NCI-H510A (cell line): ENCODE measurements at places on chromosomes 12 and 14.

DNA sequence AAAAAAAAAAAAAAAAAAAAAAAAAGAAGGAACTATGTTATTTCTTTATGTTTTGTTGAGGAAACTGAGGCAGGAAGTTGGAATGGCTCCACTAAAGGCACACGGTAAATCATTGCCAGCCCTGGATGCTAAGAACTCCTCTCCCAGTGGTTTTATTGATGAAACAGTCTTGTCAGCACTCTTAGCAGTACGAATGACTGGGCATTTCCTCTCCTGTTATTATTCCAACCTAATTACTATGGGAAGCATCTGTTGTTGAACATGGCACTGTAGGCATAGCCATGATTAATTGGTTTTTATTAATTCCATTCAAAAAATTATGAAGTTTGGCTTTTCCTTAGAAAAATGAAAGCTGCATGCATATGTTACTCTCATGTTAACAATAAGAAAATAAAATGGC lies 1387.1 kb upstream of the TMEM132C start:
- DNase-seq = no peak

DNA sequence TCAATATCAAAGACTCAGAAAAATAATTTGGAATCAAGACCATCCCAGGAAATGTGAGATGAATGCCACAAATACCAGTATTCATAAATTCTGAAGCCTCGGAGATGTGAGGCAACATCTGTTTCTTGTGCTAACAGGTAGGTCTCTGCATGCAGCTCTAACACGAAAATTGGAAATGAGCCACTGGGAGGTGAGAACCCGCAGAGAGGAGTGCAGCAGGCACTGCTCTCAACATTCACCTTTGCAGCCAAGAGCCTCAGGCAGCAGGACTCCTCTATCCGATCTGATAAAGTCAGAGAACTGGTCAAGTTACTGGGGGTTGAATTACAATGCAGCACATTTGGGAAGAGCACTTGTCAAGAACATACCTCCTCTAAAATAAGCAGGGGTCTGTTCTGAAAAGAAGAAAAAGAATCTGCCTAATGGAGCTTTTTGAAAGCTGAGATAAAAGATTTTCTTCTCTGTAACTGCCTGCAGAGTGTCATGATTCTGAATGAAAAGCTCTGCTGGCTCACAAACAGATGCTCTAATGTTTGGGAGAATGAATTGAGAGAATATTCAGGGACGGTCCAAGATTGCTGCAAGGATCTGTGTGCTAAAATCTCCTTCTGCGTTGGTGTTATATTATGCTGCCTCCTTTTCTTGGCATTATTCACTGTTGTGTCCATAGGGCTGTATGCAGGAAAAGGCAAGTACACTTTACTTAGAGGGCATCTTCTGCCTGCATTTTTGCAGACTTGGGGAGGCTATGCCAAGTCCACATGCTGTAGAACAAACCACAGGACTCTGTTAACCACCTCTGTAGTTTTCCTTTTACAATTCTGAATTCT lies 209.6 kb upstream of the KRR1 start:
- no peak for DNase-seq

DNA sequence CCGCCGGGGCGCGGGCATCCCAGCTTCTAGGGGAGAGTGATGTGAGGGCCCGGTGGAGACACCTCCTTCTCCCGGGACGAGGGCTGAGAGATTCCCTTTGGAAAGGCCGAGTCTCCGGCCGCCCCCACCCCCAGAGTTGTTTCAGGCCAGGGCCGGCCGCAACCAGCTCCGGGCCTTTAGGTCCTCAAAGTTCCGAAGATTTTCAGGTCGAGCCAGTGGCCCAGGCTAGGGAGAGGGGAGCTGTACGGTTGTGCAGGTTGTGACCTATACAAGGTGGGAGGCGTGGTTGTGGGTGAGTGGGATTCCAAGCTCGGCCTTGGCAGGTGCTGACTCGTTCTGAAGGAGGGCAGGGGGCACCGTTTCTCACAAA lies 18.4 kb upstream of the ANKRD33 start:
- no peak for DNase-seq

DNA sequence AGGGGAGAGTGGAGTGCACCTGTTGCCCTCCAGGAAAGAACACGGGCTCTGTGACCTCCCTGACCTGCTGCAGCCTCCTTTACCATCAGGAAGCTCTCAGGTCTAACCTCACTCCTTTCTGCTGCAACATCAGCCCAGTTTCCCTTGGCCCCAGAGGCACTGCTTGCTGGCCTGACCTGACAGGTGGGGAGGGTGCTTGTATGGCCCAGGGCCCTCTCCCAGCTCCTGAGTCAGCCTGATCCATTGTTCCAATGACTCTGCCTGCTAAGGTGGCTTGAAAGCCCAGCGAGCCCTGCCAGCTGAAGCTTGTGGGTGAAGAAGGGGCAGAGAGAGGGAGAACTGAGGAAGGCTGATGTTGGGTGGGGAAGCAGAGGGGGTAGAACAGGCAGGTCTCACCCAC lies 13.2 kb upstream of the KRT78 start:
- DNase-seq = no peak

GRCh38 chr14:64760146-64760755 lies 56.0 kb downstream of the PLEKHG3 start:
- no peak for DNase-seq

- DNase-seq = no peak
Measured at GRCh38 chr14:61503167-61503801, 181.9 kb downstream of the PRKCH start.

GRCh38 chr12:109232731-109233130 lies 76.4 kb downstream of the FOXN4 start:
- DNase-seq = no peak

DNA sequence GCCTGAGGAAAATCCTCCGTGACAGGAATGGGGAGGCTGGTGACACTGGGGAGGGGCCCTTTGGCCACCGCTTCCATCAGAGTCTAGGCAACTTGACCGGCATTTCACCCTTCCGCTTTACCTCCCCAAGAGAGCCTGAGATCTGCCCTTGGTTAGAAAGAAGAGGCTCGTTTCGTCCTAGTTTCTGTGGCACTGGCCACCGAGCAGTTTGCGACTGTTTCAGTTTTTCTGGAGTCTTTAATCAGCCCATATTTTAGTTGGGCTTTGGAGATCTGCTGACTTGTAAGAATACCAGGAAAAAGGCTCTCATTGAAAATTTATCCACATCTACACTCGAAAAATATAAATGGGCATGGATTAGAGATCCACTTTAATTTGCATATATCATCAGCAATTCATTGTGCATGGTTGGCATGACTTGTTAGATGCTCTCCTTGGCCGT lies 414 bp upstream of the ANKS1B start:
- no peak for DNase-seq

DNA sequence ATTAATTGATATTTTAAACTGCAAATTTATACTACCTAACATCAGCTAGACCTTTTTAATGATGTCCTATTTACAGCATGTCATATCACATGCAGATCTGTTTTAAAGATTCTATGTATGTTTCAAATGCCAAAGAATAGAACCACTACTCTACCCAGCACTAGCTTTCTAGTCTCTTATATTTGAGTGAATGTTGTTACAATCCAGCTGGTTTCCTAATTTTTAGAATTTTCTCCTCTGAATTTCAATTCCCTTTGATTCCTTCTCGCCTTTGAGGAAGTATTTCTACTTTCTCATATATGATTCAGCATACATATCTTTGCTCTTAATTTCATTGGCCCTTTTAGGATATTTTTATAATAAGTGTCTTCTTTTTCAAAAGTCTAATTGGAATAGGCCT lies 841.9 kb downstream of the TMTC2 start:
- no peak for DNase-seq

DNA sequence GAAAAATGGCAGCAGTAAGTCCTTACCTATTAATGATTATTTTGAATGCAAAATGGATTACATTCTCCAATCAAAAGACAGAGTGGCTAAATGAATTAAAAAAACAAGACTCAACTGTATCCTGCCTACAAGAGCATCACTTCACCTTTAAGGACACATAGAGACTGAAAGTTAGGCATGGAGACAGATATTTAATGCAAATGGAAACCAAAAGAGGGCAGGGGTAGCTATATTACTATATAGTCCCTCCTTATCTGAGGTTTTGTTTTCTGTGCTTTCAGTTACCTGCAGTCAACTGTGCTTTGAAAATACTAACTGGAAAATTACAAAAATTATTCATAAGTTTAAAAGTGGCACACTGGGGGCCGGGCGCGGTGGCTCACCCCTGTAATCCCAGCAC lies 17.2 kb downstream of the NECAP1 start:
- no peak for DNase-seq

GRCh38 chr14:59897757-59898383 lies 22.1 kb upstream of the LRRC9 start:
- peak; percentile 16 for DNase-seq

DNA sequence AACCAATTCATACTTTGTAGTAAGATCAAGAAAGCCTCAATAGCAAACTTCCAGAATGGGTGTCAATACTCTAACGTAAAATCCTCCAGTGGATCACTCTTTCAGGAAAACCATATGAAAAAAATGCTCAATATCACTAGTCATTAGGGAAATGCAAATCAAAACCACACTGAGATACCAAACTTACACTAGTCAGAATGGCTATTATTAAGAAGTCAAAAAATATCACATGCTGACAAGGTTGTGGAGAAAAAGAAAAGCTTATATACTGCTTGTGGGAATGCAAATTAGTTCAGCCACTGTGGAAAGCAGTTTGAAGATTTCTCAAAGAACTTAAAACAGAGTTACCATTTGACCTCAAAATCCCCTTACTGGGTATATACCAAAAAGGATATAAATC lies 49.5 kb upstream of the ATXN7L3B start:
- no peak for DNase-seq

- no peak for DNase-seq
Measured at GRCh38 chr12:115506822-115507559, 770.5 kb downstream of the MED13L start.

GRCh38 chr14:88232771-88233170 lies 90.3 kb downstream of the KCNK10 start:
- DNase-seq = no peak

GRCh38 chr12:75366629-75367028 lies 24.3 kb upstream of the GLIPR1L2 start:
- DNase-seq = no peak

DNA sequence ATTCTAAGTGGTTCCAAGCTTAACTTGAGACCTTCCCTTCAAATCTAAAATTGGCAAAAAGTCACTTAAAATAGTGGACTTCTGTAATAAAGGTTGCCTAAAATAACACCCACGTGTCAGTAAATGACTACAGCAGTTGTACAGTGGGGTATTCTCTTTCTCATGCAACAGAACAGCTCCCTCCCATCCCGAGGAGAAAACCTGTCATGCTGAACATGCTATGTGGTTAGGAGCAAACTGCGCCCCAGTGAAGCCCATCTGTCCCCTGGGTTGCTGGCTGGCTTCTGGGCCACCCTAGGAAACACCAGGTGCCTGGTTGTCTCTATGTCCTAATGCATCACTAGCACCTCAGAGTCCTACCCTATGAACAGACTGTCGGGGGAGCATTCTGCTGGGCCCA lies 2.7 kb downstream of the BTBD6 start:
- DNase-seq = no peak

DNA sequence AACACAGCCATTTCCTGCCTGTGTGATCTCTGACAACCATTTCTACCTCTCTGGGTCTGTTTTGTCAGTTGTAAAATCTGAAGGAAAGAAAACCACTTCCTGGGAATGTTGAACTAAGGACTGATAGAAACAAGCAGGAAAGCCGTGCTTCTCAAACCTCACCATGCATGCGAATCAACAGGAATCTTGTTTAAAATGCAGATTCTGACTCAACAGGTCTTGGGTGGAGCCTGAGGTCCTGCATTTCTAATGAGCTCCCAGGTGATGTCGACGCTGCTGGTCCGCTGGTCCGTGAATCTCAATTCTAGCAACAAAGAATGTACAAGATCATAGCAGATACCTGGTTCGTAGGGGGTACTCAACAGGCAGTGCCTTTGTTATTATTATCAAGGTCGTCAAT lies 38.0 kb upstream of the GPATCH2L start:
- DNase-seq = no peak

DNA sequence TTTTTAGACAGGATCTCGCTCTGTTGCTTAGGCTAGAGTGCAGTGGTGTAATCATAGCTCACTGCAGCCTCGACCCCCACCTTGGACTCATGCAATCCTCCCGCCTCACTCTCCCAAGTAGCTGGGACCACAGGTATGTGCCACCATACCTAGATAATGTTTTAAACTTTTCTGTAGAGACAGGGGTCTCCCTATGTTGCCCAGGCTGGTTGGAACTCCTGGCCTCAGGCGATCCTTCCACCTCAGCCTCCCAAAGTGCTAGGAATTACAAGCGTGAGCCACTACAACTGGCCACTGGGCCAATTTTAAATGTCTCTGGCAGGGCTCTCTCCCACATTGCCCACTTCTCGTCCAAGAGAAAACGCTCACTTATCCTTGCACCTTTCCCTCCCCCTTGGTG lies 66.5 kb upstream of the DACT1 start:
- no peak for DNase-seq

GRCh38 chr12:93783832-93784231 lies 106.7 kb downstream of the CRADD start:
- DNase-seq = no peak

GRCh38 chr14:51082349-51082748 lies 12.6 kb downstream of the TRIM9 start:
- DNase-seq = no peak

DNA sequence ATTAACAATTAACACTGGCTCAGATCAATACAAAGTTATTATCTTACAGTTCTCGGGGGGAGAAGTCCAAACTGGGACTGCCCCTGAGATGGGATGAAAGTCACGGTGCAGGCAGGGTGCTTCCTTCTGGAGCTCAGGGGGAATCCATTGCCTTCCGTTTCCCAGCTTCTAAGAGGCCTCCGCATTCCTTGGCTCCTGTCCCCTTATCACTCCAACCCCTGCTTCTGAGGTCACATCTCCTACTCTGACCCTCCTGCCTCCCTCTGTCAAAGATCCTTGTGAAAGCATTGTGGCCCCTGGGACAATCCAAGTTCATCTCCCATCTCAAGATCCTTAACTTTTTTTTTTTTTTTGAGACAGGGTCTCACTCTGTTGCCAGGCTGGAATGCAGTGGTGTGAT lies 30.8 kb downstream of the SCARB1 start:
- no peak for DNase-seq

DNA sequence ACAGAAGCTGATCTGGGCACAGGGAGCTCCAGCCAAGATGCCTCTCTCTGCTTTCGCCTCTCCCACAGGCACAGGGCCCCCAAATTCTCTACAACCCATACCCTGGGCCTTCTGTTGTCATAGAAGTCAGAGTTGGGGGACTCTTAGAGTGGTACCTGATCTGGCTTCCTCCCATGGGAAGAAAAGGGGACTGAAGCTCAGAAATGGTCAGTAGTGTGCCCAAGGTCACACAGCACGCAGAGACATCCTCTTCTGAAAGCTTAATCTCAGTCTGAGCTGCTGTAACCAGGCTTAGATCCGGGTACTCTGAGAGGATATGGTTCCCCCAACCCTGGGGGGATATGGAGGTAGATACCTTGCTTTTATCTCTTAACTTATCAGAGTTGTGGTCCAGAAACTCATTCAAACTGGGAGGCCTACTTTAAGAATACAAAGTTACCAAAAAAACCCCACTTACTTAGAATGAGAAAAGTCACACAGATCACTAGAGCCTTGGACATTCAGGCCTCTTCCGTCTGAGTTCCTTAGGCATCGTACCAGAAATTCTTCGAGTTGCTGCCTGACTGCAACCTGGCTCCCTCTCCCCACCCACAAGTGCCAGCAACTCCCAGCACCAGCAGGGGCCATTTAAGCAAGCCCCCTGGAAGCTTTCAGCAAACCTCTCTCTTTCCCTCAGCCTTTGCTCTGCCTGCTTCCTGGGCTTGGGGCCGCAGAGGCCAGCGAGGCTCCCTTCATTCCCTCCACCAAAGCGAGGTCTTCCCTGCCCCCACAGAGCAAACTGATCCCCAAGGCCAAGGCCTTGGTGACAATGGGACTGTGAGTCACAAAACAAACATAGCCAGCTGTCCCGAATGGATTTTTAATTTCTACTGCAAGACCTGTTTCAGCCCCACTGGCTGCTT lies 13.9 kb downstream of the KRT7 start:
- peak; percentile 46 for DNase-seq
